LHCN-M2 (cell line): ENCODE measurements at places on chromosomes 13 and 19.

GRCh38 chr13:28161370-28161769, 23.0 kb downstream of the PAN3 start:
- peak; percentile 48 for DNase-seq

- DNase-seq: no peak
Observed at GRCh38 chr19:58311345-58311865, 6.2 kb downstream of the ERVK3-1 start.

GRCh38 chr13:41643507-41643906, 186.2 kb downstream of the RGCC start:
- DNase-seq: no peak

GRCh38 chr13:49020940-49021553, 45.3 kb downstream of the FNDC3A start:
- DNase-seq: peak; percentile 80

DNA sequence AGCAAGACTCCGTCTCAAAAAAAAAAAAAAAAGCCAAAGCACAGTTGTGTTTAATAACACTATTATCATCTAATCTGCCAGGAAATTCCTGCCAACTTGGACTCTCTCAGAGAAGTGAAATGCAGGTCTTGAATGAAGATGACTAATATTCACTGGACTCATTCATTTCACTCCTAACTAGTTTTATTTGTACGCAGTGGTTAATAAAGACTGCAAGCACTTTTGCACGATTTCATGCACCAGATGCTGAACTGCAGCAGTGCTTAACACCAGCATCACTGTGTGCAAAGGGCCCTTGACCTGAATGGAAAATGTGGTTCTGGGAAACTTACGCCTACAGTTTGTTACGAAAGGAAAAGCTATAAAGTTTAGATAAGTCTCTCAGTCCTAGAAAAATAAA, 63.3 kb downstream of the DHRS12 start:
- no peak for DNase-seq

DNA sequence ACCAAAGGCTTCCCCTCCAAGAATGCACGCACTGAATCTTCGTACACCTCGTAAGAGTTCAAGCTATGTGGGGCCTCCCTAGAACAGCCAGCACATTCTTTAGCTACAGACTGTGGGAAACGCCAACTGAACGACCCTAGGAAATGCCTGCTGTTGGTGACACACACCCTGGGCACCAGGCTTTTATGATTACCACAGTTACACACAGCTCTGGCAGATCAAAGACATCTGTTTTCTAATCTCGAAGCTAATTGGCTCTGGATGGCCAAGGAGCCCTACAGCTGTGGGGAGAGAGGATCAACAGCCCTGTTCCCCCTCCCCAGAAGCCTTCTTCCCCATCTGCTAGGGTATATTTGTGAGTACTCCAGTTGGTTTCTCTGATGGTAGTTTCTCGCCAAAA, 123.0 kb downstream of the COL4A1 start:
- DNase-seq: peak; percentile 5

DNA sequence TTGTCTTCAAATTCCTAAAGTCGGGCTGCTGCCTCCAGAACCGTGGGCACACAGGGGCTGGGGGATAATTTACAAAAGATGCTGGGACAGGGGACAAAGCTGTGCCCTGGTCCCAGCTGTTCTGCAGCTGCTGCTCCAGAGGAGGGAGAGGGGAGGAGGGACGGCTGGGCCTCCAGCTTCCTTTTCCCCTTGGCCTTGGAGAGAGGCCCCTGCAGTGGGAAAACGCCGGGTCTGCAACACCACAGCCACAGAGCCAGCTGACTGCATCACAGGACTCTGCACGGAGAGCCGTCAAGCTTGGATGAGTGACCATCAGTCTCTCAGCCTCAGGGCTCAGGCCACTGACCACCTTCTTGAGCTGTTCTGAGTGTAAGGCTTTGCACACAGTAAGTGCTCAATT, 6.1 kb downstream of the DOCK6 start:
- DNase-seq: peak; percentile 35

DNA sequence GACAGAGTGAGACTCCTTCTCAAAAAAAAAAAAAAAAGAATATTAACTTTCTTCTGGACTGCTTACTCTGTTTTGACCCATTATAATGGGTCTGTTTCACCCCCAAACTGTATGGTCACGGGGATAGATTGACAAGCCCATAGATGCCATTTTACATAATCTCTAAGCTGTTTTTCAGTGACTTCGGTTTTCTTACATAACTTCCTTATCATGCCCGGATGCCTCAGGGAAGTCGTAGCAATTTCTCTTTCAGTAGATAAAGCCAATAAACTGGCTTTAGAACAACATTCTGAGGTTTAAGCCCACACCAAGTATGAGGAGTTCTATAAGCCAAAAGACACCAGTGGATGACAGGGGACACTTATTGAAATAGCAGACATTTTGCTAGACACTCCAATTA, 5.9 kb upstream of the ZNF254 start:
- DNase-seq: no peak

DNA sequence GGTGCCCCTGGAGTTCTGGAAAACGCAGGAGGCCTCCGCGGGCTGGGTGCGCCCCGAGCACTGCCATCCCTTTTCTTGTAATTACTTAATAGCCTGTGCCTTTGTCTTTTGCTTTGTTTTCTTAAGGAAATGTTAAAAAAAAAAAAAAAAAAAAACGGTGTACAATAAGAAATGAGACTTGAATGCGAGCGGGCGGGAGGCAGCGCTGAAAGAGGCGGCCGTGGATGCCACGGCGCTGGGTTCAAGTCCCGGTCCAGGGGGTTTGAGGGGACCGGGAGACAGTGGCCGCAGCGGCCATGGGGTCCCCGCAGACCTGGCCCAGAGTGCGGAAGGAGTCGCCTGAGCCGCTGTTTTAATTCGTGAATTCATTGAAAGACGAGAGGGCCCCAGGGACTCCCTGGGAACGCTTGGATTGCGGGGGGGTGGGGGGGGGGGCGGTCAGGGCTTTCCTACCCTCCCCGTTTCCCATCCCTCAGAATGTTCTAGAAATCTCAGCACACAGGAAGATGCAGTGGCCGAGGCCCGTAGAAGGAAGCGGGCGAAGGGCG, 349.2 kb upstream of the ARGLU1 start:
- DNase-seq: no peak

DNA sequence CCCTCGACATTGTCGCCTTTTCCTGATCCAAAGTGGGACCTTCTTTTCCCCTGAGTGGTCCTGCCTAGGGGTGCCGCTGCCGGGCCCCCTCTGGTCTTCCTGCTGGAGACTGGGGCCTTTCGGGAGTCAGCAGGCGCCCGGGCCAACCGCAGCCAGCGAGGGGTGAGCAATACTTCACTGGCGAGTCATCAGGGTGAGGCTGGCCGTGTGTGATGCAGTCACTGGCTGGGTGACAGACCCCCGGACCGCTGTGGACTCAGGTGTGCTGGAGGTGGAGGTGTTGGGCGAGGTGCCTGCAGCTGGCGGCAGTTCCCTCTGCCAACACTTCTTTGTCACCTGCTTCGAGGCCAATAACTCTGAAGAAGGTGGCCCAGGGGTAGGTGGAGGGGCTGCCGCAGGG, 1.5 kb upstream of the CGB5 start:
- DNase-seq: no peak

DNA sequence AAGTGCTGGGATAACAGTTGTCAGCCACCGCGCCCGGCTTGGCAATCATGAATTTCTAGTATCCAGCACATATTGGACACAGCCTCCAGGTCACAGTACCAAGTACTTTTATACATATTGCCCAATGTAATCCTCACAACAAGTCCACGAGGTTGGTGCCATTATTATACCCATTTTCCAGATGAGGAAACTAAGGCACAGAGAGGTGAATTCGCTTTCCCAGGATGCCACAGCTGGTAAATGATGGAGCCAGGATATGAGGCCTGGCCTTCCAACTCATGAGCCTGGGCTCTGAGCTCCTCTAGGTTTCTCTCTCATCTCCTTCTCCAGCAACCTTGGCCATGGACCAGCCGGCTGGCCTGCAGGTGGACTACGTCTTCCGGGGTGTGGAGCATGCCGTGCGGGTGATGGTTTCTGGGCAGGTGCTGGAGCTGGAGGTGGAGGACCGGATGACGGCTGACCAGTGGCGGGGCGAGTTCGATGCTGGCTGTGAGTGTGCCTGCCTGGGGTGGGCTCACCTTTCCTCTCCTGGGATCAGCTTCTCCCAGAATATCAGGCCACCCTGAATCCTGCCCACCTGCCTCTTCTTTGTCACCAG, 7.5 kb downstream of the CCDC61 start:
- DNase-seq: no peak

DNA sequence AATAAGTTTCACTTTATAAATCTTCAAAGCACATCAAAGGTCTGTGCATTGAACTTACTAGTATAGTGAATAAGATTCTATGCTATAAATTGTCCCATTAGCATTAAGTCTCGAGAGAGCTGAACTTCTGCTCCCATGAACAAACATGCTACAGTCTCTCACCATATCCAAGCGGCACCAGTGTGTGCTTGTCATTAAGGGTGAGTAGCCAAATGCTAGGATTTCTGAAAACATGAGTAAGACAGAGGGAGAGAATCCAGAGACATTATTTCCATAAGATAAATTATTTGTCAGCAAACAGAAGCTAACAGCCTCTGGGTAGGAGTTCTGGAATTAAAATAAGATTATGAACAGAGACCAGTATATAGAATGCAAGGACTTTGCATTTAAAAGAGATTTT, 2882.5 kb downstream of the PCDH9 start:
- DNase-seq: no peak

- no peak for DNase-seq
Observed at GRCh38 chr19:41350735-41351338, 2.9 kb downstream of the TGFB1 start.

DNA sequence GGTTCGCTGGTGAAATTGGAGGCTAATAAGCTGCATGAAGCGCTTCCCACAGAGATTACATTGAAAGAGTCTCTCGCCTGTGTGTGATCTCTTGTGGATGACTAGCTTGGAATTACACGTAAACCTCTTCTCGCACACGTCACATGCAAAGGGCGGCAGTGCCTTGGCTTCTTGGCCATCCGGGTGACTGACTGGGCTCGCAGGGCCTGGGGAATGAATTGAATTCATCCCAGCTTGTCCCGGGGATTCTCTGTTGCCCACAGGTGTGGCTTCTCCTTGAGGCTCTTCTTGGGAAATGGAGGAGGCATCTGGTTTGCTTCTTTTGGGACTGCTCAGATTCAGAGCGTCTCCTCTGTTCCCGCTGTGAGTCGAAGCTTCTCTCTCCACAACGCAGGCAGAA, 19.8 kb downstream of the ZSCAN5C start:
- no peak for DNase-seq

GRCh38 chr19:2428756-2429711, 1.6 kb upstream of the TIMM13 start:
- no peak for DNase-seq

DNA sequence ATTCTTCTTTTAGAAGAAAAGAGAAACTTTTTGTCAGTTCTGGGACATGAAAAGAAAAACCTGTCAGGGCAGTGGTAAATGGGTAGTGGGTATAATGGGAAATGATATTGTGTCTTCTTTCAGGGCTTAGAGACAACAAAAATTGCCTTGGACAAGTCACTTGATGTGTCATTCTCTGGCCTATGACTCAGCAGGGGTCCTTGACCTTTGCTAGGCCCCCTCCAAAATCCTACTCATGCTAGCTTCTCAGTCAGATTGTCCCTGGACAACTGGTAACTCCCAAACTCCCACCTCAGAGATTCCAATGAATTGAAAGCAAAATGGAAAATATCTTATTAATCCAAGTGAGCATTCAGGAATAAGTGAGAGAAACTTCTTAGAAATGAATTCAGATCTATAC, 258.8 kb upstream of the SPRY2 start:
- DNase-seq: peak; percentile 40

GRCh38 chr13:46726347-46726746, 70.6 kb downstream of the ESD start:
- DNase-seq: no peak

- DNase-seq: peak; percentile 72
Observed at GRCh38 chr19:23075031-23075733, 41.6 kb upstream of the ZNF730 start.

DNA sequence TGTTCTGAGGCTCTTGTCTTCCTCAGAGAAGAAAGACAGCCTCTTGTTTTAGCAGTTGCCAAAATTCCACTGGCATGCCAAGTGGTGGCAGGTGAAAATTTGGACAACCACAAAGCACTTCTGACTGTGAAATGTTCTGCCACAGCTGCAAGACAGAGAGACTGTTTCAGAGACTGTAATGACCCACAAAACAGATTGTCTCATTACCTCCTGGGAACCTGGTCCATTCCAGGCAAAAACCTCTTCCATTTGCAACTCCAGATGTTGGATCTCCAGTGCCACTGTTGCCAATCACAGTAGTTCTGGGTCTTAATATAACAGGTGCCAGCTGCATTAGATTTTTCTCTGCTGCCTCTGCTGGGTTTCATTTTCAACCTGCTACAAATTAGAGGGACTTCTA, 911.5 kb downstream of the UQCRFS1 start:
- DNase-seq: no peak

DNA sequence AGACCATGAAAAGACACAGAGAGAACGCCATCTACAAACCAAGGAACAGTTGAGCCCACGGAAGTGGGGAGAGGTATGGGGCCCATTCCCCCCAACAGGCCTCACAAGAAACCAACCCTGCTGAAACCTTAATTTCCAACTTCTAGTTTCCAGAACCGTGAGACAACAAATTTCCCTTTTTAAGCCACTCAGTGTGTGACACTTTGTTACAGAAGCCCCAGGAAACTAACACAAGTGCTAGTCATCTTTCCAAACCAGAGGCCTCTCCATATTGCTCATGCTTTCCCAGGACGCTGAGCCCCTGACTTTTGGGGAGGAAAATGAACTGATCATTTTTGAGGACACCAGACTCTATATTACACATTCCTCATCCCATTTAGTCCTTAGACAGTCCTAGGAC, 186.8 kb downstream of the NUFIP1 start:
- DNase-seq: no peak

DNA sequence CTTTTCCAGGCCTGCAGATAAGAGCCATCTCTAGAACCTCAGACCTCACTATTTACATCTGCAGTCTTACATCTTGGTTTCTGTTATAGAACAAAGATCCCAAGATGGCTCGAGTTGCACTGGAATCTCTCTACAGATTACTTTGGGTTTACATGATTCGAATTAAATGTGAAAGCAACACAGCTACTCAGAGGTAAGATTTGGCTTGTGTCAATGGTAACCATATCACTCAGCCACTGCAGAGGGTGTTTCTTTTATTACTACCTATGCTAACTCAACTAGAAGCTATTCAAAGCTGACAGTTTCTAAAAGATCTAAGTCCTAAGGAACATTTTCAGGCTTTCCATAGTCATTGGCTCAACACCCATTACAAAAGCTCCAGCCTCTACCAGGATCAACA, 115.6 kb downstream of the FRY start:
- DNase-seq: no peak

GRCh38 chr13:46106839-46107371, 2.1 kb upstream of the CPB2 start:
- no peak for DNase-seq

DNA sequence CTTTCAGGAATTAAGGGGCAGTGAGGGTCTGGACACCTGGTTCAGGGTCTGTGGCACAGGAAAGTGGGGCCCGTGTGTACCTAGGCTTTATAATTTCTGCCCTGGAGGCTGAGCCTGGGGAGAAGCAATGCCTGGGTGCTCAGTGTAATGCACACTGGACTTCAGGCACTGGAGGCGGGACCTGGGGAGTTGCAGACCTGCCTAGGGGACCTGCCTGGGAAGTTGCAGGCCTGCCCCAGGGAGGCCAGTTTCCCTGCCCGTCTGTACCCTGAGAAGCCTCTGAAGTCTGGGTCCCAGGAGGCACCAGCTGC, 2.5 kb upstream of the TMEM59L start:
- DNase-seq: no peak

GRCh38 chr19:1239796-1240737, 1.5 kb upstream of the ATP5F1D start:
- DNase-seq: peak; percentile 85

GRCh38 chr13:113765564-113765910, 6.5 kb downstream of the TMEM255B start:
- DNase-seq: no peak
